ENCODE measurements at places on chromosomes 5 and 9. TPM values are rescaled to one million over a fixed set of nuclear protein-coding genes. Genes with fewer than 3 reads are reported as not detected.

EXOSC3 gene
- 44.0 TPM for polyA plus RNA-seq

ATP6V0E1 gene
- 215 TPM for polyA plus RNA-seq

OMD gene
- not detected for polyA plus RNA-seq

MCTP1 gene
- 0.62 TPM for polyA plus RNA-seq

SLC35A4 gene
- polyA plus RNA-seq: 74.9 TPM

PCDHA8 gene
- 0.54 TPM for polyA plus RNA-seq

SAP30L gene
- 26.6 TPM for polyA plus RNA-seq

SLC34A3 gene
- not detected for polyA plus RNA-seq

PLEKHG4B gene
- 0.21 TPM for polyA plus RNA-seq

RAI14 gene
- 59.5 TPM for polyA plus RNA-seq

TESK1 gene
- polyA plus RNA-seq: 26.0 TPM

PTPRD gene
- 0.08 TPM for polyA plus RNA-seq

NOL8 gene
- polyA plus RNA-seq: 13.2 TPM

ENTPD2 gene
- polyA plus RNA-seq: not detected

C5orf52 gene
- not detected for polyA plus RNA-seq

AMBP gene
- 0.18 TPM for polyA plus RNA-seq

PCDHAC2 gene
- polyA plus RNA-seq: 0.76 TPM

PPP2R2B gene
- polyA plus RNA-seq: 11.9 TPM

LARP1 gene
- 38.5 TPM for polyA plus RNA-seq
